ENCODE measurements at places on chromosomes 11 and 22.

GRCh38 chr11:69000831-69001242 lies 12.2 kb downstream of the MRGPRF start:
- DNase-seq, result no peak

DNA sequence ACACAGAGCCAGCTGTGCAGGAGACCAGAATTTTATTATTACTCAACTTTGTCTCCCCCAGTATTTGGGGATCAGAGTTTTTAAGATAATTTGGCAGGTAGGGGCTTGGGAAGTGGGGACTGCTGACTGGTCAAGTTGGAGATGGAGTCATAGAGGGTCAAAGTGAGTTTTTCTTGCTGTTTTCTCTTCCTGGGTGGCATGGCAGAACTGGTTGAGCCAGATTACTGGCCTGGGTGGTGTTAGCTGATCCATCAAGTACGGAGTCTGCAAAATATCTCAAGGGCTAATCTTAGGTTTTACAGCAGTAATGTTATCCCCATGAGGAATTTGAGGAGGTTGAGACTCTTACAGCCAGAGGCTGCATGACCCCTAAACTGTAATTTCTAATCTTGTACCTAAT lies 153.5 kb downstream of the OR4C45 start:
- DNase-seq, result no peak

DNA sequence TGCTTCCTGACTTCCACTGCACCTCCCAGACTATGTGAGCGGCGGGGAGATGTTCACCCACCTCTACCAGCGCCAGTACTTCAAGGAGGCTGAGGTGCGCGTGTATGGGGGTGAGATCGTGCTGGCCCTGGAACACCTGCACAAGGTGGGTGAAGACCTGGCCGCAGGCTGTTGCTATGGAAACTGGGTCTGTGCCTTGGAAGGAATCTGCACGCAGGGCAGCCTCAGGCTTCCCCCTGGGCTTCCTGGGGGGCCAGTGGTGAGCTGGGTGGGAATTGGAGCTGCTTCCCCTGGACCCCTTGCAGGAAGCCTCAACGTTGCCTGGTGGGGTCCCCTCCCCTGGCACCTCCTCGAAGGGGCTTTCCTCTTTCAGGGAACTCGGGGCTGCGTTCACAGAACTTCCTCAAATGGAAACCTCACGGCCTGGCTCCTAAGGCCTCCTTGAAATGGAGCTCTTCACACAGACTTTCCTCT lies 1.5 kb downstream of the RPS6KA4 start:
- no peak for DNase-seq

DNA sequence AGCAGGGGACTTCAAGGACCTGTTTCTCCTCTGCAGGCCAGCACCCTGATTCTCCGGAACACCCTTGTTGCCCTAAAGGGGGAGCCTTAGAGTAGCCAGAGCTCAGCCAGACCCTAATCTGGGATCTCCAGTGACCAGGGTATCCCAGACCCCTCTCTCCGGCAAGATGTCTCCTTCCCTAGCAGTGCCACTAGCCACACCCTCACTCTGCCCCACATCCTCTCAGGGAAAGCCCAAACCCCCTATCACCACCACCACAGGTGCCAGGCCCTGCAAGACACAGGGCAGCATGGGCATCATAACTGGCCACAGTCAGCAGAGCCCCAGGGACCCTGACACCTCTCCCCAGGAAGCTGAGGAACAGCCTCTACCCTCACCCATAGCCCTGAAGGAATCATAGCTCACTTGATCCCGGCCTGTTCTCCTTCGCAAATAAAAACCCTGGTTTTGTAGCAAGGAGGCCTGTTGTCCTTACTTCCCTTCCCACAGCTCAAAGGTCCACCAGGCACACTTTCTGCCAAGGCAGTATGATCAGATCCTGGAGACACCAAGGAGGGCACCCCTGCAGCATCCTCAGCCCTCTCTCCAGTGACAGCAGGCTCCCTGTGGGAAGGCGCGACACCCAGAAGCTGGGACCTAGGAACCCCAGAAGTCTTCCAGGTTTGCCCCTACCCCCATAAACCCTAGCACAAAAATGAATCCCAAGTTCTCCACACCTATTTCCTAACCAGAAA lies 4.6 kb downstream of the CFL1 start:
- no peak for DNase-seq

- DNase-seq, result no peak
Measured at GRCh38 chr11:20154381-20154780, 5.9 kb downstream of the DBX1 start.

Measured in T-cell (primary cell).